ENCODE measurements at places on chromosomes 12 and 14. TPM values are rescaled to one million over a fixed set of nuclear protein-coding genes. Genes with fewer than 3 reads are reported as not detected.

Gene SMOC1
- total RNA-seq: 25.7 TPM

Gene CD163
- total RNA-seq: under 0.01 TPM

Gene KRT83
- not detected for total RNA-seq

Gene PAX9
- not detected for total RNA-seq

Gene HOXC5
- 1.8 TPM for total RNA-seq

Gene CEP170B
- total RNA-seq: 17.1 TPM

Gene CD27
- total RNA-seq: not detected

Gene KLHL28
- 11.9 TPM for total RNA-seq

Gene CIROP
- not detected for total RNA-seq

Gene TESPA1
- not detected for total RNA-seq

Gene HSPB8
- 2.9 TPM for total RNA-seq

Gene CLEC9A
- total RNA-seq: not detected

Gene SERPINA4
- total RNA-seq: not detected

Gene BEGAIN
- not detected for total RNA-seq

Gene CAPZA3
- not detected for total RNA-seq

Gene MUCL1
- not detected for total RNA-seq

Gene MYF6
- not detected for total RNA-seq

Gene MANSC4
- total RNA-seq: not detected

Gene GPR84
- not detected for total RNA-seq

Gene TAS2R43
- total RNA-seq: not detected

Gene POU6F1
- total RNA-seq: 7.6 TPM

Gene NEMP1
- 6.5 TPM for total RNA-seq

Gene OASL
- 1.2 TPM for total RNA-seq

Gene KLHL33
- 0.36 TPM for total RNA-seq

Gene THAP2
- total RNA-seq: 3.3 TPM

Gene TSPAN9
- total RNA-seq: 13.0 TPM

Gene HOXC11
- 1.1 TPM for total RNA-seq

Gene OTOGL
- 0.36 TPM for total RNA-seq

Gene P2RX2
- not detected for total RNA-seq

Gene NAA30
- total RNA-seq: 21.8 TPM

Gene PUS7L
- total RNA-seq: 18.9 TPM

Gene ABCD2
- under 0.01 TPM for total RNA-seq

Gene DBX2
- not detected for total RNA-seq

Gene PPP2R3C
- 53.0 TPM for total RNA-seq

Gene CCDC196
- total RNA-seq: not detected

Gene ORMDL2
- total RNA-seq: 9.4 TPM

Gene LRCOL1
- not detected for total RNA-seq

Gene CISTR
- total RNA-seq: not detected

Measured in osteoblast (primary cell).